Gastrocnemius medialis (tissue), 4 donors: ENCODE measurements at places on chromosomes 11 and 22. TPM values are rescaled to one million over a fixed set of nuclear protein-coding genes. Genes with fewer than 3 reads are reported as not detected.
A peak's percentile ranks its signal among the peaks of the same experiment; 100 is the strongest.

DNA sequence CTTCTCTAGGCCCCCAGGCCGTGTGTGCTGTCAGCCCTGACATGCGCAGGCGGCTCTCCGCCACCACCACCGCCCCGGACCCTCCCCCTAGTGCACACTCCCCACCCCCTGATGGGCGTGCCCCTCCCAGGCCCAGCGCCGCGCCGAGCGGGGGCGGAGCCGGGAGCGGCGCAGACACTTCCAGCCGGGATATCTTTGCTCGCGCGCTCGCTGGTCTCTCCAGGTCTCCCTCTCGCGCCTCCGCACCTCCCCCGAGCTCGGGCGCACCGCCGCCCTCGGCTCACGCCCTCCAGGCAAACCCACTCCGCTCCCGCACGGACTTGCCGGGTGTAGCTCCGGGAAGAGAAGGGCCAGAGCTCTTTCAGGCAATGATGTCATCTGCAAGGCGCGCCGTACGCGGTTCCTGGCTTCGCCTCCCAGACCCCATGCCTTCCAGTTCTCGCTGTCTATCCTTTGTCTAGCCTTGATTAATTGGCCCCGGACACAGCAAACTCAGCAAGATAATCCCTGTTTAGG is at the start of gene SCN3B:
SCN3B (minus strand) TSS at position 59 of the 516 bp plus-strand sequence. CDS start 823 bp downstream, outside the sequence.
- H3K4me3 ChIP-seq: peak within 1 kb of the TSS; percentile 72
- H3K27me3 ChIP-seq: no peaks in the 10 kb centered on the region
- peaks cover 36% of the 10 kb centered on the region for H3K4me1 ChIP-seq
- H3K27ac ChIP-seq: peak within 1 kb of the TSS; percentile 92
- peak; percentile 65 for DNase-seq

GRCh38 chr11:215581-216037 is 8.1 kb downstream of the RIC8A start:
- H3K27me3 ChIP-seq: no peaks in the 10 kb centered on the region
- H3K36me3 ChIP-seq: peaks cover 57% of the 10 kb centered on the region
- H3K4me1 ChIP-seq: peaks cover 6% of the 10 kb centered on the region
- H3K4me3 ChIP-seq: no peak overlapping the region
- DNase-seq: no peak

- no peak overlapping the region for H3K4me3 ChIP-seq
- peaks cover 10% of the 10 kb centered on the region for H3K4me1 ChIP-seq
- no peak for DNase-seq
- no peaks in the 10 kb centered on the region for H3K27me3 ChIP-seq
- no peaks in the 10 kb centered on the region for H3K36me3 ChIP-seq
- no peak overlapping the region for H3K27ac ChIP-seq
These were observed 169.0 kb upstream of the GRK3 start for GRCh38 chr22:25395468-25395867.

DNA sequence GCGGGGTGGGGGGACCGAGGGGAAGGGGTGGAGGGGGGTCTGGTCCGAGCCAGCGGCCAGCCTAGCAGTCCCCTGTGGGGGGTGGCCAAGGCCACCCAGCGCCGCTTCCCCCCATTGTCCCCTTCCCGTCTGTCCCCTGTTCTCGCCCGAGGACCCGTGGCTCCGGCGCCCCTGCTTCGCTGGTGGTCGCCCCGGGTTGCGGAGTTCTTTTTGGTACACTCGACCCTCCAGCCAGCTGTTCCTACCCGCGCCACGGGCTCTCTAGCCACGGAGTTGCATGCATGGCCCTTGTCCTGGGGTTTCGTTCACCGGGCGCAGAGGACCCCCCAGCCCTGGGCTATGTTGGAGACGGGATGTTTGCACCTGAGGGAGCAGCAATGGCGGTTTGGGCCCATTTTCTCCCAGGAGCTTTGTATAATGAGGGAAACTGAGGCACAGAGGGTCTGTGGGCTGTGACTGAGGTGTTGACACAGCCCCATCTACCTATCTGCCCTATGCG is 489 bp downstream of the RNF214 start:
- peaks cover 29% of the 10 kb centered on the region for H3K36me3 ChIP-seq
- H3K4me1 ChIP-seq: peaks cover 34% of the 10 kb centered on the region
- H3K27me3 ChIP-seq: no peaks in the 10 kb centered on the region
- peak overlapping the region; percentile 98 for H3K27ac ChIP-seq
- H3K4me3 ChIP-seq: peak overlapping the region; percentile 89

CEP164 gene
- 7.0 TPM for total RNA-seq

MISFA gene
- total RNA-seq: 4.5 TPM

SCGB2A2 gene
- not detected for total RNA-seq

MMP1 gene
- not detected for total RNA-seq
